ENCODE measurements at places on chromosomes 13 and 19. TPM values are rescaled to one million over a fixed set of nuclear protein-coding genes. Genes with fewer than 3 reads are reported as not detected.

DNA sequence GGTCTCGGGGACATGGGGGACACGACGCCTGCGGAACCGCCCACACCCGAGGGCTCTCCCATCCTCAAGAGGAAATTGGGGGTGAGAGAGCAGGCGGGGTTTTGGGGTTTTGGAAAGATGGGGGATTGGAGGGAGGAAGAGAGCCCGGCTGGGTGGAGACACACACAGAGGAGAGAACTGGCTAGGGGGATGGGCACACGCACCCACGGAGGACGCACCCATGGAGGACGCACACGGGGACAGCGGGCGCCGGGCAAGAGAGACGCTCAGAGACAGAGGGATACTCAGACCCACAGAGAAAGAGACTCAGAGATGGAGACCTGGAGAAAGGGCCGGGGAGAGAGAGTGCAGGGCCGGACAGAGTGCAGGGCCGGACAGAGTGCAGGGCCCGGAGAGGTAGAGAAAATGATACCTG lies 52.1 kb downstream of the MAP4K1 start:
- H3K27me3 ChIP-seq: no peaks in the 10 kb centered on the region
- DNase-seq: no peak
- peak overlapping the region; percentile 35 for H3K27ac ChIP-seq
- no peak overlapping the region for H3K4me3 ChIP-seq

- DNase-seq: no peak
- H3K4me1 ChIP-seq: no peaks in the 10 kb centered on the region
- no peak overlapping the region for H3K27ac ChIP-seq
- H3K4me3 ChIP-seq: no peak overlapping the region
Measured at GRCh38 chr13:46855166-46855565, 41.7 kb downstream of the HTR2A start.

GRCh38 chr19:17398902-17399527 lies 5.0 kb upstream of the CCDC194 start:
- H3K36me3 ChIP-seq: no peaks in the 10 kb centered on the region
- H3K4me3 ChIP-seq: no peak overlapping the region
- no peak overlapping the region for H3K27ac ChIP-seq
- H3K4me1 ChIP-seq: no peaks in the 10 kb centered on the region
- DNase-seq: no peak

- H3K36me3 ChIP-seq: no peaks in the 10 kb centered on the region
- peak overlapping the region; percentile 53 for H3K4me3 ChIP-seq
- peaks cover 53% of the 10 kb centered on the region for H3K4me1 ChIP-seq
- DNase-seq: no peak
Measured at GRCh38 chr19:35903550-35904179, 1.3 kb downstream of the HCST start.

GRCh38 chr19:5553892-5554291 lies 13.9 kb downstream of the TINCR start:
- H3K4me3 ChIP-seq: no peak overlapping the region
- H3K27me3 ChIP-seq: no peaks in the 10 kb centered on the region
- H3K36me3 ChIP-seq: no peaks in the 10 kb centered on the region
- H3K27ac ChIP-seq: no peak overlapping the region
- no peak for DNase-seq
- H3K4me1 ChIP-seq: no peaks in the 10 kb centered on the region

The NPHS1 gene
- total RNA-seq: 0.57 TPM

The ZNF562 gene
- total RNA-seq: 37.8 TPM

The LENG9 gene
- total RNA-seq: 9.0 TPM

The HTR2A gene
- not detected for total RNA-seq

The LRP3 gene
- 29.0 TPM for total RNA-seq

The ERCC2 gene
- 58.9 TPM for total RNA-seq

Measured in HCT116 (cell line).